Omental fat pad (tissue), 4 donors: ENCODE measurements at places on chromosomes 6 and 20.

- DNase-seq, result no peak
Measured at GRCh38 chr6:144675231-144675861, 390.2 kb downstream of the UTRN start.

- DNase-seq, result no peak
Measured at GRCh38 chr6:165950316-165950715, 217.3 kb downstream of the TBXT start.

DNA sequence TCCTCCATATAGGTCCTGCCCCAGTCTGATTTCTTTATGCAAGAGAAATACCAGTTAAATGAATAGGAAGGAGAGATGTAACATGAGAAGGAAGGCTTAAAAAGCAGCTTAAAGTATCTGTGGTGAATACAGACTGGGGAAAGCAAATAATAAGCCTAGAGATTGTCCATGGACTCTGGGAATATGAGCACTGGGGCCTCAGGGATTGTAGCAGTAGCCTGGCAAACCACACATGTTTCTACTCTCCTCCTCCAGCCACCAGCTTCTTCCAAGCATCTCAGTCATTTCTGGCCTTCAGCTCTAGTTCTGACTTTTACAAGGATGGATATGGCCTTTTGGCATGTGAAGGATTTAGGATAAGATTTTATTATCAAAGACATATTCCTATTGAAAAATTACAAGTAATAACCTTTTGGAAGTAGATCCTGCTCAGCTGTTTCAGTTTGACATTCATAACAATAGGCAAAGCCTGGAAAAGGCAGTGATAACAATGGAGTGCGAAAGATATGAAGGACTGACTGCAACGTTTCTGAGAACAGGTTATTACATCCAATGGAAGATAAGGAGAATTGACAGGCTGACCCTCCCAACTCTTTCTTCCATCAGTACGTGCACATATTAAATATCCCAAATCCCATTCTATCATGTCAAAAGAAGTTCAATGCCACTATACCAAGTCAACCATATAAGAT lies 41.6 kb downstream of the CYP39A1 start:
- no peak for DNase-seq

DNA sequence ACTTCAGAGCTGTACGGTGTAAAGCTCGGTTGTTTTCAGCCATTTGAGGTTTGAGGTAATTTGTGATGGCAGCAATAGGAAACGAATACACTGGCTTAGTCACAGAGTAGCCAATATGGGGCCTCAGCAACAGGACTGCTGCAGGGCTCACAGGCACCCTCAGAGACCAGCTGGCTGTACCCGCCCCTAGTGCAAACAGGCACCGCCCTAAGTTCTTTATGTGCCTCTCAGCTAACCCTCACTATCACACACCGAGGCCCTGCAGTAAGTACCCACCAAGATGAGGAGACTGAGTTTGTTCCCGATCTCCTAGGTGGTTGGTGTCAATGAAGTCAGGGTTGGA lies 11.2 kb upstream of the SERPINB9 start:
- DNase-seq, result no peak

- DNase-seq, result no peak
Measured at GRCh38 chr20:11411765-11412164, 505.9 kb upstream of the BTBD3 start.

DNA sequence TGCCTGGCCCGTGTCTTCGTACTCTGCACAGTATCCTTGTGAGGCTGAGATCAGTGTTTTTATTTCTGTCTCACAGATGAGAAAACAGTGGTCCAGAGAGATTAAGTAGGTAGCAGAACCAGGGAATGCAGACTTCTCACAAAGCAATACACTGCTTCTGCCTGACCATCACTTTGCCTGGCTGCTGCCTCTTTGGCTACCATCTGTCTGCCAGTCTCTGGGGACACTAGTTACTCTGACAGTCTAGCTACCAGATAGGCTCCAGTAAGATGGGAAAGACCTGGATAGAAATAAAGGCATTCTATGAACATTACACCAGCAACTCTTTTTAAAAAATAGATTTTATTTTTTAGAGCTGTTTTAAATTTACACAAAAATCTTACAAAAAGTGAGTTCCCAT lies 96.9 kb downstream of the PHACTR3 start:
- DNase-seq, result no peak

GRCh38 chr20:11642866-11643265 lies 274.8 kb upstream of the BTBD3 start:
- DNase-seq, result no peak

DNA sequence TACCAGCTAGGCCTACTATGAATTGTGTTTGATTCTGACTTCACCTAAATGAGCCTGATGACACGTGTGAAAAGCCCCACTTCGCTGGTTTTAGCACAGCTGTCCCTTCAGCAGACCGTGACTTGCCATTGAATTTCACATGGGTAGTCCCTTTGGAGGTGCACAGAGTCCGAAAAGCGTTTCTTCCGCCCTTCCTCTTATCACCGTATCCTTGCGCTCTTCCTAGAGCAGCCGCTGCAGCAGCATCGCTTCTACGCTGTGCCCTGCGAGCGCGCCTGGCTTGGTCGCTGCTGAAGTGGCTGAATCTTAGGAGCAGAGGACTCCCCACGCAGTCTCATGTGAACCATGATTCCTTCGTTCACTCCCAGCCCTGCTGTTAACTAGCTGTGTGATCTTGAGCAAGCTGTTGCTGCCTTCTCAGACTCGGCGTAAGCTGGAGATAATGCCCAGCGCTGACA lies 127.0 kb downstream of the PACRG start:
- DNase-seq, result no peak

DNA sequence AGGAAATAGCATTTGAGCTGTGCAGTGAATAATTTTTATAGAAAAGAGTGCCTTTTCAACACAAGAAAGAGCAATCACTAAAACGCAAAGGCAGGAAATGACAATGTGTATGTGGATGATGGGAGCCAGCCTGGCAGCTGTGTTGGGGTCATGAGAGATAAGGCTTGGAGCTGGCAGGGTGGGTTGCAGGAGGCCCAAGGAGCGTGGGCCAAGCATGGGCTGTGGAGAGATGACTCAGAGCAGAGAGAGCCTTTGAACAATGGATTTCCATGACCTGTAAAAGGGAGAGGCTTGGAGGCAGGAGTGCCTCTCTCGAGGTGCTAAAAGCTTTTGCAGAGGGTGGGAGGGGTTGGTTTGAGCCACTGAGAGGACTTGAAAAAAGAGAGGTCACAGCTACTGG lies 6.6 kb upstream of the TBC1D7 start:
- no peak for DNase-seq

GRCh38 chr20:6466075-6466810 lies 301.2 kb upstream of the BMP2 start:
- DNase-seq, result no peak

GRCh38 chr6:155894758-155895157 lies 439.1 kb upstream of the NOX3 start:
- DNase-seq, result no peak

- no peak for DNase-seq
Measured at GRCh38 chr20:48398506-48399449, 429.0 kb downstream of the PREX1 start.

GRCh38 chr20:16571333-16571732 lies 1.9 kb downstream of the KIF16B start:
- DNase-seq, result no peak

GRCh38 chr6:132571774-132572173 lies 1.7 kb downstream of the TAAR6 start:
- no peak for DNase-seq

GRCh38 chr6:117480651-117481050 lies 1.8 kb upstream of the DCBLD1 start:
- DNase-seq, result no peak

DNA sequence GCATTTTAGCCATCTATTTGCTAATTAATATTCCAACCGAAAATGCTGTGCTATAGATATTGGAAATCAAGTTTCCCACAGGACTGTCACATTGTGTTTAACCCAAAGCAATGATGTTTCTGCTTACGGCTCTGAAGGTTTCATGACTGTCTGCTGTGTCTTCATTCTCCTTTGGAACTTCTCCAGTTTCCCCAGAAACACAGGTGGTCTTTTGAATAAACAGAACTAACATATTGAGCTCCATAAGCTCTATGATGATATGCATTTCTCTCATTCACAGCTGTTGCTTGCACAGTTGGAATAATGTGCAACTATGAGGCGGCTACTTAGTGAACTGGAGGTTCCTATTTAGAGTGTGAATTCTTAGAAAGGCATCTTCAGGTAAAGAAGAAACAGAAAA lies 266.0 kb upstream of the ID4 start:
- DNase-seq, result no peak

GRCh38 chr6:6717953-6718352 lies 129.4 kb downstream of the LY86 start:
- DNase-seq, result no peak

- no peak for DNase-seq
Measured at GRCh38 chr6:96620851-96621250, 57.9 kb downstream of the FHL5 start.

DNA sequence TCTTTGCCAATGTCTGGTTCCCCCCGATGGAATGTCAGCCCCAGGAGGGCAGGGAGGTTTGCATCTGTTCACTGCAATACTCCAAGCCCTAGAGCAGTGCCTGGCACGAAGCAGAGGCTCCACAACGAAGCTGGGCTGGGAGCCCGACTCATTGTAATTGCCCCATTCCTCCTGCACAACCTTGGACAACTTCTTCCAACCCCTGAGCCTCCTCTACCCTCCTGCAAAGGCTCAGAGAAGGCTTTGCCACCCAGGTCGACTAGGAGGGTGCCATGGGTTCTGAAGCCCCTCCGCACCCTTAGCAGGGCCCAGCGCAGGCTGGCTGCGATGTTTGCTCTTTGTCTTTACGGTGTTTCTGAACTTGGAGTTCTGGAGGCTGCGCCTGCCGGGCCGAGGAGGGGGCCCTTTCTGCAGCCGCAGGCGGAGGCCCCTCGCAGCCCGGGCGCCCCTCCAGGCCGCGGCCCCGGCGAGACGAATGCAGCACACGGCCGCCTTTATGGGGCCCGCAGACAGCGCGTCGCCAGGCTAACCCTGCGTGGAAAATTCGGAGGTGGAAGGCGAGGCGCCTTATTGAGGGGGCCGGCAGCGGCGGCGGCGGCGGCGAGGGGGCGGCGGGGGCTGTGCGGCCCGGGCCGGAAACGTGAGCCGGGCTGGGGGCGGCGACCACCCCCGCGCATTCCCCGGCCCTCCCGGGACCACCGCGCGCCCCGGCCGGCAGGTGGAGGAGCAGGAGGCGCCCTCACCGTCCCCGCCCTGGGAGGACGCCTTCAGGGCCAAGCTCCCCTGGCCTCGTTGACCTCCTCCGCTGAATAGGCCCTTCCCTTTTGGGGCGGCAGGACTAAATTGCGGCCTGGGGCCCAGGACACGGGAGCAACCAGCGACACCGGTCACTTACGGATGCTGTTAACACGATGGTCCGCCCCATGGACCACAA lies 27.0 kb downstream of the SNAI1 start:
- no peak for DNase-seq

DNA sequence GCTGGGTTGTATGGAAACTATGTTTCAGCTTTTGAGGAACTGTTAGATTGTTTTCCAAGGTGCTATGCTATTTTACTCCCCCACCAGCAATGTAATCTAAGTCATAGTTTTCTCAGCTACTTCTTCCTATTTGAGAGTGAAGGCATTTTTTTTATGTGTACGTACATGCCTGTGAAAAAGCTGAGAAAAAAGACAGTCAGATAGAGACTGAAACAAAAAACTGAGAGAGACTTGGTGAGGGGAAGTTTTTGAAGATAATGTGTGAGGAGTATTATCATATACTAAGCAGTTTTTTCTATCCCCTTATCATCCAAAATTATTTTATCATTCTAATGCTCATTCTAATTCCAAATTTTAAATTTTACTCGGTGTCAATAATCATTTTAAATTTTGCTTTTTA lies 780.0 kb downstream of the BCKDHB start:
- DNase-seq, result no peak

- no peak for DNase-seq
Measured at GRCh38 chr6:85662251-85662650, 19.6 kb upstream of the SYNCRIP start.

DNA sequence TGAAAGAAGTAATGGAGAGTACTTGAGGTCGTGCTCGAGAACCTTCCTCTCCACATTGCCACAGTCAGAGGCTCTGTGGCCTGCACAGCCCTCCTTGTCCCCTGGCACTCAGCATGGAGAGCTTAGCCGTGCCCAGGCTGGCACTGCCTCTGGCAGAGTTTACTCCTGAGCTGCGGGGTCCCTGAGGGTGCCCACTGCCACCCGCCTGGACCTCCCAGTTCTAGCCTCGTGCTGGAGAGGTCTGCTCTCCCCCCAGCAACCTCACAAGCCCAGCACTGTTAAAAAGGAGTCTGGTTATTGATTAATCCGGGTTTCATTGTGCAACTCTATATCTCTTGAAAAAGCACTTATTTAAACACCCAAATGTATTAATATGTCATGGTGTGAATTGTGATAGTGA lies 226.8 kb downstream of the TMEM242 start:
- no peak for DNase-seq

DNA sequence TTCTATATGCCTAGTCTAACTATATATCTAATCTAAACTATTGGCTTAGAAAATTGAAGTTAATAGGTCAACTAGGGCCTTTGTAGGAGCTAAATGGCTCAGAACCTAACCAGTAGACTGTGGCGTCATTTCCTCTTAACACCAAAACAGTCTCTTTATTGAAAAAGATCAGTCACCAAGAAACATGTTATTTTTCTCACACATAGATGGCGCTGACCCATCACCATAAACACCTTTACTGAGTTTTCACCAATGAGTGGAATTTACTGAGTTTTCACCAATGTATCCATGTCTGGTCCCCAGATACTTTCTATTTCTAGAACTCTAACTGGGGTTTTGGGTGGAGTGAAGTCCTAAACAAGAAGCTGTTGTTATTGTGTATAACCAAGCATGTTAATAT lies 636.0 kb downstream of the BCKDHB start:
- no peak for DNase-seq

DNA sequence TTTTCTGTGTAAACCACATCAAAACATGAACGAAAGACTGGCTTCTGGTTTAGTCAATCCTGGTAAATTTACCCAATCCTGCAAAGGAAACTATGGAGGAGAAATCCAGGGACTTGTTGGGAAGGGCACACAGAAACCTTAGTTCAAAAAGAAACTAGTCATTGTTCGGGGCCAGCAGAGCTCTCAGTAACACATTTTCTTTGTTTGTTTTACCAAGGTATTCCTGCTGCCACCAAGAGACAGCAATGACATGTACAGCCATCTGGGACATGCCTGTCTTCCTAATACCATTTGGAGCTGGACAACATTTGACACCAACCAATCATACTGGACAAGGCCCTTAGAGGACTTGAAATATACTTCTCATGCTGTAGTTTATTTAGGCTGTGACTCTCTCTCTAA lies 8.3 kb downstream of the OARD1 start:
- no peak for DNase-seq

GRCh38 chr6:149331871-149332270 lies 14.4 kb downstream of the TAB2 start:
- no peak for DNase-seq
